Non-pigmented ciliary epithelial cell (primary cell): ENCODE measurements at places on chromosomes 7 and 10.

GRCh38 chr7:26201247-26202018 is at the start of gene CBX3:
TSS of gene CBX3 (plus strand) at chr7:26201745. CDS start at chr7:26202999, 1,254 bp downstream.
- DNase-seq = no peak

- no peak for DNase-seq
Observed at GRCh38 chr7:152702-153391, 39.5 kb upstream of the FAM20C start.

GRCh38 chr7:142873281-142873784 is 12.2 kb downstream of the TRPV6 start:
- no peak for DNase-seq

- DNase-seq = no peak
Observed at GRCh38 chr10:131848296-131848695, 52.5 kb upstream of the PPP2R2D start.

GRCh38 chr7:34156336-34156735 is 251.0 kb downstream of the BMPER start:
- no peak for DNase-seq

DNA sequence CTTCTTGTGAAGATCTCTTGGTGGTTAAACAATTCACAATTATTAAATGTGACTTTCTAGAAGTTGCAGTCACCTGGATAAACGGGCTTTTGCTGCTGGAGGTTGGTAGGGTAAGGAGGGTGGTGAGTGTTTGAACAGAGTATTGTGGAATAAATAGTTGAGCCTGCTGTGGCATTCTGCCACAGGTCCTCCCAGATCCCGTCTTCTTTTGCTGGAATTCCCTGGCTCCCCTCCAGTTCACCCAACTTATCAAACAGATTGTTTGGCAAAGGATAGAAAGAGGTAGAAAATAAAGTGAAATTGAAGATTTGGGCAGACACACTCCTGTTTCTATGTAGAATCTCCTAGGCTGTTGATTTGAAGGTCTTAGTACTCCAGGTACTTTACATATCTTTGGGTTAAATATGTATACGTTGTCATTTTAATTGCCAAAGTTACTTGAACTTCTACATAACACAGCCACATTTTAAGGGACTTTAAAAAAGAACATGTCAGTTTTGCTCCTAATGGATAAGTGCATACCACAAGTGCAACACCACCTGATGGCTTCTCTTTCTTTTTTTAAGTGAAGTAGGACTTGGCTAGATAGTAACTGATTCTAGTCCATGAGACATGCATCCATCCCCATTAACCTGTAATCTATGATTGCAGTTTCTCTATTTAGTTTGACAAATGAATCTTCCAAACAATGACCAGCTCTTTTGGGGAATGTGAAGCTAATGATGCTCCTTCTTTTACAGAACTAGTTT is 83.0 kb downstream of the ARL4A start:
- DNase-seq = no peak

GRCh38 chr10:124235232-124235631 is 141.8 kb upstream of the CHST15 start:
- no peak for DNase-seq

DNA sequence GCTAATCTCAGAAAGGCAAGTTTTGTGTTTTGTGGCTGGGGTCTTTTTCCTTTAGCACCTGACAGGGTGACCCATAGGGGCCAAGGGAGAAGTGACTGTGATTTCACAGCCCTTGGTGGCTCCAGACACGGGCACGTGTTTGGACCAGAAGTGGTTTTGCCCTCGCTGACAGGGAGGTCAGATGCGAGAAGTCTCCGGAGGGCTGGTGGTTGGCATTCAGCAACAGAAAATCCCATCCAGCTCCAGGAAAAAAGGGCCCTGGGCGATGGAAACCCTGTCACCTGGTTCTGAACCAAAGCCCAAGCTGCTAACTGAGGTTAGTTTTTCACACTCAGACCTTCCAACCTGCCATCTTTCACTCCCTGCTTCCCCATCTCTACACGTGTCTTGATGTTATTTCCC is 272.9 kb downstream of the TRIL start:
- no peak for DNase-seq

- no peak for DNase-seq
Observed at GRCh38 chr10:128178302-128178958, 52.2 kb upstream of the MKI67 start.

DNA sequence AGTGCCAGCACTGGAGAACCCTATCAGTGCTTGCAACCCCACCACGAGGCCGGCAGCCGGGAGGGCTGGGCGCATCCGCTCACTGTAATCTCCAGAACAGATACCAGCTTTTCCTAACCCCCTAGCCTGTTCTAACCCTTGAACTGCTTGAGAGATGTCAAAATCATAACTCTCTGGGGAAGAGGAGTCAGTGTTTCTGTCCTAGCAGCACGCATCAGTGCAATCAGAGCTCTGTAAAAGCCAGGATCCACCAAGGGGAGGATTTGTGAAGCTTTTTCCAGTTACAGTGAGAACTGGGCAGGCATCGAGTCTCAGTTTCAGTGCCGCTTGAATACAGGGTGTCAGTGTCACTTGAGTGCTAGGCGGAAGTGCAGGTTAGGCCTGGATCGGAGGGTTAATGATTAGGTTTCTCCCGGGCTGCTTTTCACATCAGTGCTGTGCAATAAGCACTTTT is 104.5 kb upstream of the INSYN2A start:
- no peak for DNase-seq

DNA sequence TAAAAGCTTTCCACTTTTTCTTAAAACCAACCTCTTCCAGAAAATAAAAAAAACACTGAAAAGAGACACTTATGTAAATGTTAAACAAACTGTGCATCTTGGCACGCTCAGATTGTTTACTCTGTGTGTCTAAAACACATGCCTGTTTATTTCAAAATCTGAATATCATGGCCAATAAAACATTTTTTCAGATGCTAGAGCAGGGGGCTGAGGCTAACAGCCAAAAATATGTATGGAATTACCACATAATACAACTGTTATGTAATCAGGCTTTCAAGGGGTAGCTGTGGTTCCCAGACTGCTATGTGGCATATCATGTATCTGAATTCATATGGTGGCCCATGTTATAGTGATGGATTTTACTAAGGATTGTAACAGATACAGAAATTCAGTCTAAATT is 130.4 kb downstream of the HIBADH start:
- no peak for DNase-seq

GRCh38 chr10:31484431-31485135 is 165.6 kb downstream of the ZEB1 start:
- DNase-seq = no peak

GRCh38 chr7:44347546-44348114 is 22.2 kb upstream of the CAMK2B start:
- DNase-seq = no peak

DNA sequence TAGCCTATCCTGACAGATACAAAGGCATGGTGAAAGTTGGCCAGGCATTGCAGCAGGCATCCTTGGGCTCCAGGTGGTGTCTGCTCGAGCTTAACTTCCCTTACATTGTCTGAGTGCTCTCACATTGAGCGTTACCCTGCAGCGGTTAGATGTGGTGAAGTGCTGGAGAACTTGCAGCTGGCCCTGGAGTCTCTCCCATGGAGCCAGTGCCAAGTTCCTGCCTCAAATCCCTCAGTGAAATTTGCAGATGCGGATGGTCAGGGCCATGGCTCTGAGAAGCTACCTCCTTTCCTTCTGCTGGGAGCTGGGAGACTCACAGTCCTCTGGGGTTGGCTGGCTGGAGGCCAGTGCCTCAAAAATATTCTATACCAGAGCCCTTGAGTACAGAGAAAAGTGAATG is 3.3 kb upstream of the ZNF746 start:
- no peak for DNase-seq

- no peak for DNase-seq
Observed at GRCh38 chr7:12821746-12822145, 134.3 kb downstream of the ARL4A start.

DNA sequence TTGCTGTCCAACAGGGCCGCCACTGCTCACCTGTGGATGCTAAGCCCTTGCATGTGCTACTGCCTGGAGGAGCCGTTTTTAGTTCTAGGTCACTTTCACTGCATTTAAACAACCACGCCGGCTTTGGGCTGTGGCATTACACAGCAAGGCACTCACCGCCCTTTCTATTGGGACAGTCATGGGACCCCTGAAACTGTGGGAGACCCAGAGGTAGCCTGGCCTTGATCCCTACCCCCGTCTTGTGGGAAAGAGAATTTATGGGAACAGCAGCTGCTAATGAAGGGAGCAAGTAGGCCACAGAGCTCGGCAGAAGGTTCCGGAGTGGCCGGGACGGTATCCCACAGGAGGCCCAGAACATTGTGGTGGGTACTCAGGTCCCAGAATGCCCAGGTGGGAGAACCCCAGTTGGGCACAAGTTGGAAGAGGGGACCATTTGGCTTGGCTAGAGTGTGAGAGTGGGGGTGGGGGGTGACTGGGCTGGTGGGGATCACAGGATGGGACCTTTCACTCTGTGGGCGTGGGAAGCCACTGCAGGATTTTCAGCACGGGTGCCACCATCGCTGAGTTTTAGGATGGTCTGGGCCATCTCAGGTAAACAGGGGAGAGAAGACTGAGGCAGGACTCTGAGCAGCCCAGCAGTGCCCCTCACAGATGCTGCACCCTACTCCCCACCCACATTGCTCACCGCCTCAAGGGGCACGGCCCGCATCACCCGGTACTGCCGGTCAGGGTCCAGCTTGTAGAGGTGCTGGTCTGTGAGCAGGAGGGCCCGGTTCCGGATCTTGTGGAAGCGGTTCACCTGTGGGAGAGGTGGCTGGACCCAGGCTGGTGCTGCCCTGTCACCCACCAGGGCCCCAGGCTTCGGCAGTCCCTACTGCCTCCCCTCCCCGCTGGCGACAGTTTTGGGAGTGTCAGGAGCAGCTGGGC is 15.2 kb downstream of the MYO1G start:
- no peak for DNase-seq

DNA sequence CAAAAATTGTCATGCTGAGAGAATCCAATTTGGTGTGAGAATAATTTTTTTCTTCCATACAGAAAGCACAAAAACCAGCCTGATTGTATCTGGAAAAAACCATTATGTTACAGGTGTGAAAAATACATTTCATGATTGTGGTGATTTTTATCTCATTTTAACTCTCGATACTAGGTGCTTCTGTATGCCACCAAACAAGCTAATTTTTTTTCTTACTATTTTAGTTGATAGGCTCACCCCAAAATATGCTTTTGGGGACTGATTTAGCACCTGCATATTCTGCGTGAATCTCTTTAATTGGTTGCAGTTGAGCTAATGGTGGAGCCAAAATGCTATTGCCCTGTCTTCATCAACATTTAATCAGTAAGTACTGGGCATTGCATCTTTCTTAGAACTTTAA is 1.9 kb downstream of the DMTF1 start:
- DNase-seq = no peak

DNA sequence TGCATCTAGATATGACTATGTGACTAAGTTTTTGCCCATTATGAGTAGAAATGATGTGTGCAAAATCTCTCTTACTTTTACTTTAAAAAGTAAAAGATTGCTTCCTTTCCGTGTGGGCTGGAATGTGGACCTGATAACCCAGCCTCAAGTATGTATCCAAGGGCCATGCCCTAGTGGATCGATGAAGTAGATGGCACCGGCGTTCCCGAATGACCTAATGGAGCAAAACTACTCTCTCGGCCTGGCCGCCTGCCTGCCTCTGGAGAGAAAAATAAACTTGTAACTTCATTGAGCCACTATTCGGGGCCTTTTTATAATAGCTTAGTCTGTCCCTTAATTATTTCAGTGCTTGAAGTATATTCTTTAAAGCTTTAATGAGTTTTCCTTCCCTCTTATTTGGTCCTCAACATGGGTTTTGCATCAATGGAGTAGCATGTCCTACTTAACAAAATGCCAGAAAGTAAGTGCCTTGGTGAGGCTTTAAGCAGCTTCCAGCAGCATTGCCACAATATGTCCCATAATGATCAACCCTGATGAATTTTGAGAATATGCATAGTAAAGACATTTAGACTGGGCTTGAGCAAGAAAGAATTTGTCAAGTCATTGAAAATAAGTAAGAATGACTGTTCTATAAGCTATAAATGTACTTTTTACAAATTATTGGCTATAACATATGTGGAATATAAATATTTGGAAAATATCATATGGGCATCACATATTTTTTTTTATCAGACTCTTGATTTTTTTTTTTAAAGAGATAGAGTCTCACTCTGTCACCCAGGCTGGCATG is 61.4 kb downstream of the PLXDC2 start:
- no peak for DNase-seq

GRCh38 chr7:157549612-157550299 is 213.0 kb downstream of the DNAJB6 start:
- DNase-seq = no peak

GRCh38 chr7:129438839-129439651 is 4.8 kb downstream of the STRIP2 start:
- peak; percentile 38 for DNase-seq

DNA sequence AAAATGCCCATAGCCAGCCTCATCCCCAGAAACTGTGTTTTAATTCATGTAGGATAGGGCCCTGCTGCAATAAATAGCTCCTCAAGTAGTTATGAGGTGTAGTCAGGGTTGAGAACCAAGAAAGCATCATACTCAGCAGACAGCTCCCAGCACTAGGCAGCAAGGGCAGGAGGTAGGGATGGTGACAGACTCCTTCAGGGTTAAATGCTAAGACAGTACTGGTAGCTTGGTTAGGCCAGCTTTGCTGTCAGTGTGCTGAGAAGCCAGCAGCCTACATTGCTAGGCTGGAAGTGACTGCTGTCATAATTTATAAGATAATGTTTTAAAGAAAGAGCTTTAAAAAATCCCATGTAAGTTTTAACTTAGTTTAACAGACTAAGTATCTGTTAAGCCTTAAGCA is 113.9 kb upstream of the IMMP2L start:
- no peak for DNase-seq

DNA sequence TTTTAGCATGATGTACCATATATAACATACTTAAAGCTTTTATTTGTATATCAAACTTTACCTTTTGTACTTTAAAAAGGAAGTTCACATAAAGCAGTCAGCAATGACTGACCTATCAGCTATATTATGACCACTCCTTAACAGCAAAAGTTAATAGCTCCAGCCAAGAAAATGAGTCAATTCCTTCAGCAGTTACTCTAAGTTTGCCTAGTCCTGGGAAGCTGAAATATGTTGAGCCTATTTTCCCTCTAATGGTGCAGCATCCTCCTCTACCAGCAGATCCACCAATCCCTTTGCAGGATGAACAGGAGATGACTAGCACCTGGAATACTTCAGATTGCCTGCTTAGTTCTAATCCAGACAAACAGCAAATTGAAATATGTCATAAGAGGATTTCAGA is 64.2 kb downstream of the CUL2 start:
- DNase-seq = no peak

- no peak for DNase-seq
Observed at GRCh38 chr7:2575733-2576340, 17.1 kb downstream of the IQCE start.

- no peak for DNase-seq
Observed at GRCh38 chr7:98548971-98549370, 68.1 kb upstream of the NPTX2 start.

- no peak for DNase-seq
Observed at GRCh38 chr10:26365681-26366358, 72.3 kb upstream of the APBB1IP start.

GRCh38 chr10:52146766-52147165 is 167.3 kb upstream of the DKK1 start:
- DNase-seq = no peak
